ENCODE measurements at places on chromosomes 11 and 22.

- no peak for DNase-seq
Observed at GRCh38 chr11:3382613-3383285, 3.8 kb upstream of the ZNF195 start.

GRCh38 chr22:38733724-38734381 lies 21.9 kb downstream of the SUN2 start:
- no peak for DNase-seq

GRCh38 chr22:33747029-33747428 lies 173.2 kb downstream of the LARGE1 start:
- DNase-seq, result no peak

- no peak for DNase-seq
Observed at GRCh38 chr11:123330948-123331347, 99.1 kb upstream of the GRAMD1B start.

GRCh38 chr11:102446606-102447005 lies 6.0 kb downstream of the TMEM123 start:
- DNase-seq, result no peak

GRCh38 chr11:59761993-59762392 lies 6.8 kb downstream of the STX3 start:
- no peak for DNase-seq

- no peak for DNase-seq
Observed at GRCh38 chr11:83819931-83820549, 533.9 kb upstream of the CCDC90B start.

GRCh38 chr11:44445500-44446365 lies 119.7 kb upstream of the CD82 start:
- no peak for DNase-seq

DNA sequence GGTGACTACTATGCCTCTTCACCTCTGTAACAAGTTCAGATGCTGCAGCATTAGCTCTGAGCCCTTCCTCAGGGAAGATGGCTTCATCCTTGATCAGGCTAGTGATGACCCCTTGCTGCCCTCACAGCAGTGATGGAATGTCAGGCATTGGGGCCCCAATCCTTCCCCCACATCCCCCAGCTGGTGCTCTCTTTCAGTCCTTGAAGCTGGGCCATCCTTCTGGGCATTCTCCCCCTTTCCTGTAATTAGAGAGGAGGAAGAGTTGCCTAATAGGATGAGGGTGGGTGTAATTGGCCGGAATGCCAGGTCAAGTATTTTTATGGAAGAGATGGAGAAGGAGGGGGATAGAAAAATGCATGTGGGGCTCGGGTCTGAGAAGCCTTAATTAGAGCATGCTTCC lies 62.6 kb downstream of the TRAF6 start:
- DNase-seq, result no peak

All from stimulated activated CD8-positive, alpha-beta memory T cell treated with anti-CD3 and anti-CD28 coated beads, Interleukin-4, amount 100 ng/mL, for 1 hour (primary cell).